ENCODE measurements at places on chromosomes 16 and 17. TPM values are rescaled to one million over a fixed set of nuclear protein-coding genes. Genes with fewer than 3 reads are reported as not detected.

The LGALS9 gene
- 12.8 TPM for polyA plus RNA-seq

The BCAR1 gene
- polyA plus RNA-seq: not detected

- DNase-seq: peak; percentile 2
Measured at GRCh38 chr17:71726341-71726740, 394.5 kb upstream of the SOX9 start.

The DNAI2 gene
- not detected for polyA plus RNA-seq

- DNase-seq: no peak
Measured at GRCh38 chr16:11253995-11254912, 1.8 kb downstream of the SOCS1 start.
